ENCODE measurements at places on chromosomes 5 and 9.
A peak's percentile ranks its signal among the peaks of the same experiment; 100 is the strongest.

GRCh38 chr9:35675732-35676392 is 2.1 kb downstream of the CA9 start:
- DNase-seq, result no peak

- DNase-seq, result peak; percentile 3
These were observed 156.7 kb upstream of the TLX3 start for GRCh38 chr5:171152382-171152781.

GRCh38 chr9:7960320-7961050 is 160.9 kb upstream of the DMAC1 start:
- no peak for DNase-seq

DNA sequence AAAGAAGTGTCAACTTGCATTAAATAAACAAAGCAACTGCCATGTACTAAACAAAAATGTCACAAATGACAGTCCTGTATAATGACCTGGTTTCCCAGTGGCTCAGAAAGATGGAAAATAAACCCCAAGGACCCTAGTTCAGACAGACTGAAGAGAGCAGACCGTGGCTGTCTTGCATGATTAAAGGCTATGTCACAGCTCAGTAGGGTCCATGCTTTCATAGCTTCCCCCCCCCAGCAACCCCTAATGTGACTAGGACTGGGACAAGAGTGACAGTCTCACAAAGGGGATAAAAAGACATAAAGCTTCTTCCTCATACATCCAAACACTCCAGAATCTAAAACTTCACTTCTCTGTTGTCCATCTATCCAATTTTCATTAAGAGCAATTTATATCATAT is 113.6 kb downstream of the NR6A1 start:
- no peak for DNase-seq

GRCh38 chr5:107043665-107044064 is 627.1 kb downstream of the EFNA5 start:
- DNase-seq, result no peak

- no peak for DNase-seq
These were observed 35.4 kb downstream of the ELAVL2 start for GRCh38 chr9:23790351-23791260.

GRCh38 chr9:131276094-131276888 is at the start of gene FAM78A:
Gene FAM78A (minus strand): TSS chr9:131276510. CDS start chr9:131276179, 331 bp downstream.
- no peak for DNase-seq

All from NCI-H446 (cell line).